ENCODE measurements at places on chromosomes 11 and 22.

DNA sequence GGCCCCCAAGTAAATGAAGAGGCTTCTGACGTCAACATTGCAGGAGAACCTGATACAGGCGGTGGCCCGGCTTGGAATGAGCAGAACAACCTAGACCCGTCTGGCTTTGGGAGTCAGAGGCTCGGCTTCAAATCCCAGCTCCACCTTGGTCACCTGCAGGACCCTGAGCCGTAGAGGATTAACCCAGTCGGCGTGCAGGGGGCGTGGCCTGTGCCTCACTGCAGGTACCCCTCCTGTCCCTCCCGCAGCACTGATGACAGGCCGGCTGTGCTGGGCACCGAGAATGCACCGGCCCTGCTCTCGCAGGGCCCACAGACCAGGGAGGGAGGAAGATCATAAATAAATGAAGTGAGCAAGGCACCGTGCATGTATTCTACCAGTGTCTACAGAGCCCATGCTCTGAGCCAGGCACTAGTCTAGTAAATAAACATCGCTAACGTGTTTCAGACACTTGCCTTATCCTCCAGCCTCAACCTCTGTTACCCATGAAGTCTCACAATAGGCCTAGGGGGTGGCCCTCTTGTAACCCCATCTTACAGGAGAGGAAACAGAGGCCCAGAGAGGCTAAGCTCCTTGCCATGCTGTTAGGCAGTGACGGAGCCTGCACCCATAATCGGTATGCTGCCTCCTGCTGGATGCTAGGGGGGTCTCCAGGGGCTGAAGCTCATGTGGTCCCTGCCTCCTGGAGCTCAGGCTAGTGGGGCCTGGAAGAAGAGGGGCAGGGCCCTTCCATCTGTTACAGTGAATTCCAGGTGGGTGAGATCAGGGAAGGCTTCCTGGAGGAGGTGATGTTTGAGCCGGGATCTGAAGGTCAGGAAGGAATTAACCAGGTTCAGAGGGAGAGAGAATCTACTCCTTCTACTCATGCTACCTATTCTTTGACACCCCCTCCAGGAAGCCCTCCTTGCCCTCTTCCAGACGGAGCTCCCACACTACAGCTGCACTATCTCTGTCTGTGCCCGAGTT is 53.4 kb downstream of the RTL6 start:
- DNase-seq = no peak

- DNase-seq = no peak
Measured at GRCh38 chr11:1648653-1649420, 19.3 kb downstream of the KRTAP5-5 start.

- DNase-seq = no peak
Measured at GRCh38 chr11:783581-784015, 6.3 kb downstream of the CEND1 start.

DNA sequence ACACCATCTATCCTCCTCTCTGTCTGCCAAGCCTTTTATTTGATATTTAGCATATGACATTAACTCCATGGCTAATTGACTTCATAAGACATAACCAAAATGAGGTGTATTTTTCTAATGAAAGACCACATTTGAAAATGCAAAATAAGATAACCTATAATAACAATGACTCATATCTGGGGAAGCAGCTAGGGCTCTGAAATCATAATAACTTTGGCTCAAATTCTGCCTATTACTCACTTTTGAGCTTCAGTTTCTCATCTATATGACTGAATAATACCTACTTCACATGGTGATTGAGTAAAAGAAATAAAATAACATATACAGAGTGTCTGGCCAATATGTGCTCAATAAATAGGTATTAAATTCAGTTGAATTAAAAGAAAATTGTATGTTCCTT is 1419.8 kb upstream of the TENM4 start:
- no peak for DNase-seq

GRCh38 chr11:126061707-126062678 is 673 bp downstream of the CDON start:
- no peak for DNase-seq

DNA sequence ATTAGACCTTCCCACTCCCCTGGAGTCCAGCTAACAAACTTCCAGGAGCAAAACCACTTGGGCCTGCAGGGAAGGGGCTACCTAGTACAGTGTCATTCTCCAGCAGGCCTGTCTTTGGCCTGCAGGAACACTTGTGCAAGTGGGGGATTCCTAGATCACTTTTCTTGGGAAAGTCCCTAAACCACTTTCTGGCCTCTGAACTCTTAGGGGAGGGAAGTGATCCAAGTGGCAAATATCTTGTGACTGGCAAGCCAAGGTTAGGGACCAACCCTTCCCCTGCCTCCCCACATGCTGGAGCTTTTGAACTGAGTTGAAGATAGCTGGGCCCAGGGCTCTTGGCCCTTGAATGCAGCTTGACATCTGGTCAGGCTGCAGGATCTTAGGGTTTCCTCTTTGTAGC is 17.2 kb downstream of the PPFIBP2 start:
- no peak for DNase-seq

GRCh38 chr11:69814411-69814810 is 4.8 kb downstream of the FGF3 start:
- no peak for DNase-seq

GRCh38 chr11:64879244-64879900 is 951 bp upstream of the EHD1 start:
- DNase-seq = no peak

Measured in T follicular helper cell (primary cell).